Activated naive CD4-positive, alpha-beta T cell treated with anti-CD3 and anti-CD28 coated beads for 36 hours (primary cell): ENCODE measurements at places on chromosomes 11 and 22. TPM values are rescaled to one million over a fixed set of nuclear protein-coding genes. Genes with fewer than 3 reads are reported as not detected.

GRCh38 chr11:79236541-79236971, 204.3 kb downstream of the TENM4 start:
- DNase-seq: no peak
- no peaks in the 10 kb centered on the region for H3K36me3 ChIP-seq
- H3K27me3 ChIP-seq: peaks cover 2% of the 10 kb centered on the region
- no peaks in the 10 kb centered on the region for H3K4me1 ChIP-seq

DNA sequence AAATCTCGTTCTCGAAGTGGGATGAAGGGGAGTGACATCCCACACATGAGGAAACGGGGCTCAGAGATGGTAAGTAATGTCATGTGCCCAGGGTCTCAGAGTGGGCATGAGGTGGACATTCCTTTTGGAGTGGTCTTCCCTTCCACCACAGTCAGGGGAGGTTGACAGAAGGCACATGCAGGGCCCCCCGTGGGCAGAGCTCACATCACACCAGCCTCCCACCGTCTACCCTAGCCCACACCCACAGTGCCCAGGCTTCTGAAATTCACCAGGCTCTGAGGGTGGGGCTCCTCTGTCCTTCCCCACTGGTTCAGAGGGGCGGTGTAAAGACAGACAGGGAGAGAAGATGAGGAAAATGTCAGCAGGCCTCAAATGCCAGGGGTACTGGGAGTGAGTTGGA, 41.1 kb upstream of the TIMP3 start:
- no peak overlapping the region for H3K27ac ChIP-seq
- H3K4me3 ChIP-seq: no peak overlapping the region
- peaks cover 2% of the 10 kb centered on the region for H3K4me1 ChIP-seq
- no peaks in the 10 kb centered on the region for H3K36me3 ChIP-seq

DNA sequence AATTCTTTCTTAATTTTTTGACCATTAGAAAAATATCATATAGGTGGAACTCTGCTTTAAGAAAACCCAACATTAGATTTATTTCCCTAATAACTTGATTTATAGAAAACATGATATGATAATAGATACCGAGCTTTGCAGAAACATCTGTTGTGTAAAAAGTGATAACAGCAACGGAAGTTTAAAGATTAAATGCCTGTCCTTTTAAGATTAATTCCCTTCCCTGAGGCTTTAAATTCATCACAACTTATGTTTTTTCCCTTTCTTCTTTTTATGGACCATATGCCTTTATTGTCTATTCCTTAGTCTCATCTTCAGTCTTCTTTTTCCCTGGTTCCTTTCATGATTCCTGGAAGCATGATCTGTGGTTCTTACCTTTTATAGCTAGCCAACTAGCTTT, 1.9 kb downstream of the USP47 start:
- no peak overlapping the region for H3K4me3 ChIP-seq
- DNase-seq: no peak
- peaks cover 4% of the 10 kb centered on the region for H3K27me3 ChIP-seq
- no peak overlapping the region for H3K27ac ChIP-seq
- H3K36me3 ChIP-seq: peaks cover 3% of the 10 kb centered on the region

- H3K4me3 ChIP-seq: peak within 1 kb of the TSS; percentile 91
- no peak within 1 kb of the TSS for H3K27ac ChIP-seq
- DNase-seq: peak; percentile 90
- H3K36me3 ChIP-seq: peaks cover 9% of the 10 kb centered on the region
- peaks cover 10% of the 10 kb centered on the region for H3K4me1 ChIP-seq
- H3K27me3 ChIP-seq: peaks cover 26% of the 10 kb centered on the region
Measured at GRCh38 chr11:61816736-61817455, at the start of gene FADS1. Gene FADS1, minus strand, starts transcription at chr11:61817003. Its CDS starts 74 bp downstream, at chr11:61816929.

- no peak overlapping the region for H3K27ac ChIP-seq
- H3K4me1 ChIP-seq: peaks cover 53% of the 10 kb centered on the region
- peaks cover 16% of the 10 kb centered on the region for H3K36me3 ChIP-seq
- H3K4me3 ChIP-seq: no peak overlapping the region
Measured at GRCh38 chr11:4063348-4063747, 31.3 kb upstream of the RRM1 start.

- H3K27me3 ChIP-seq: peaks cover 20% of the 10 kb centered on the region
- H3K4me3 ChIP-seq: no peak overlapping the region
- H3K36me3 ChIP-seq: no peaks in the 10 kb centered on the region
- no peaks in the 10 kb centered on the region for H3K4me1 ChIP-seq
Measured at GRCh38 chr11:79100093-79100910, 340.5 kb downstream of the TENM4 start.

GRCh38 chr11:75087319-75088305, 9.1 kb downstream of the OR2AT4 start:
- no peak overlapping the region for H3K27ac ChIP-seq
- no peak overlapping the region for H3K4me3 ChIP-seq
- H3K36me3 ChIP-seq: no peaks in the 10 kb centered on the region

GRCh38 chr11:3215346-3216026, 3.1 kb downstream of the MRGPRG start:
- H3K4me3 ChIP-seq: no peak overlapping the region
- H3K36me3 ChIP-seq: no peaks in the 10 kb centered on the region
- no peak overlapping the region for H3K27ac ChIP-seq
- peaks cover 18% of the 10 kb centered on the region for H3K27me3 ChIP-seq
- H3K4me1 ChIP-seq: peaks cover 5% of the 10 kb centered on the region

- no peaks in the 10 kb centered on the region for H3K4me1 ChIP-seq
- H3K4me3 ChIP-seq: no peak overlapping the region
- H3K27me3 ChIP-seq: no peaks in the 10 kb centered on the region
- DNase-seq: no peak
- no peaks in the 10 kb centered on the region for H3K36me3 ChIP-seq
Measured at GRCh38 chr22:28052825-28053269, 133.8 kb upstream of the PITPNB start.

OR51A7 gene
- not detected for total RNA-seq
